ENCODE measurements at places on chromosomes 7 and 10.

DNA sequence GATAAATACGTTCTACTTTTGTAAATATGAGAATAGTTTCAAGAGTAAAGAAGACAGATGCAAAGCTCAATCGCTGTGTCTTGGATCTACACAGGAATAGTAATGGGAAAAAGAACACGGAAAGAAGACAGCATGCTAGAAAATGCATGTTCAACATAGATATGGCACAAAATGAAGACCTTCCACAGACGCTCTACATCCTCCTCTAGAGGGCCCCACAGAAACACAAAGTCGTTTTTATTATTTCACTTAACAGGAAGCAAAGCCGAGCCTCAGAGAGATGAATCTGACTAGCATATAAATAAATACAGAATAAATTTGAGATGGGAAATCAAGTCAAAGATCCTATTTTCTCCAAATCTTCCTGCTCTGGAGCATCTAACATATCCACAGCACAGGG, 292.6 kb downstream of the PARD3 start:
- peak; percentile 2 for DNase-seq

DNA sequence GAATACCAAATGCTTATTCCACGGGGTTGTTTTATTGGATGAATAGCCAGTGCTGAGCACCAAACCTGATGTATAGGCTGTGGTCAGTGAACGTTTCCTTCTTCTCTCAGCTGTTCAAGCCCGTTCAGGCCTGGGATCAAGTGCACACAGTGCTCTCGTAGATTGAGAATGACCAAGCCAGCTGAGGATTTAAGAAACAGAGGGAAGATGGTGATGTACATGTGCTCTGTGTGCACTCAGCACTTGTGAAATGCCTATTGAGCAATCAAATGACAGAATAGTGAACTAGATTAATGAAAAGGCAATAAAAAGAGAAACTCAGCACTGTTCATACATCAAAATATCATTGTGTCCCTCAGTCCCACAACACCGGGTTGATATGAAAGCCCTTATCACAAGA, 302.5 kb downstream of the BMPER start:
- DNase-seq = no peak

GRCh38 chr10:86773498-86773897, 17.1 kb downstream of the BMPR1A start:
- no peak for DNase-seq

DNA sequence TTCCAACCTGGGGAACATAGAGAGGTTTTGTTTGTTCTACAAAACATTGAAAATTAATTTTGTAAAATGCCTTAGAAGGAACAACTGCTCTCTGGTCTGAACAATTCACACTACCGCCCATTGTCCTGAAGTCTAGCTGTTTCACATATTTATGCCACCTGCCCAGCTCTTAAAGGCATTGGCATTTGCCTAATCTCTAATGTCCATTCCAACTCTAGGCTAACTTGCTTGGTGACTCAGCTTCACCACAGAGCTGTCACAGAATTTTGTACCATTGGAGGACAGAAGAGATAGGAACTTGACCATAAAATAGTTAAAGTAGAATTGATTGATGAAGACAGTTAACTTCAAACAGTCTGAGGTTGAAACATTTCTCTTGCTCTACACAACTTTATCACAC, 53.5 kb upstream of the PPP1R17 start:
- no peak for DNase-seq

GRCh38 chr10:127318396-127318795, 122.0 kb upstream of the INSYN2A start:
- no peak for DNase-seq
